ENCODE measurements at places on chromosomes 2 and 18.

- no peak for DNase-seq
These were observed 914.8 kb downstream of the DCDC2C start for GRCh38 chr2:4618141-4618540.

- no peak for DNase-seq
These were observed 106.1 kb upstream of the ALKAL2 start for GRCh38 chr2:393711-394696.

- no peak for DNase-seq
These were observed 196.3 kb upstream of the SIX3 start for GRCh38 chr2:44744961-44745892.

DNA sequence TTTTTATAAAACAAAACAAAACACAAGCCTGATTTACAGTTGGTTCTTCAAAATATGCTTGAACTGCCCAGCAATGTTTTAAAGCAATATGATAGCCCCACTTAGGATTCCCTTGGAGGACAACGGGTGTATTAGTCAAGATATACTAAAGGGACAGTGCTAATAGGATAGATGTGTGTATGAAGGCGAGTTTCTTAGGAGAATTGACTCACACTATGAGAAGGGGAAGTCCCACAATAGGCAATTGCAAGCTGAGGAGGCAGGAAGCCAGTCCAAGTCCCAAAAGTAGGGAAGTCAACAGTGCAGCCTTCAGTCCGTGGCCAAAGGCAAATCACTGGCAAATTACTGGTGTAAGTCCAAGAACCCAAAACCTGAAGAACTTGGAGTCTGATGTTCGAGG lies 167.9 kb downstream of the CBLN2 start:
- no peak for DNase-seq

DNA sequence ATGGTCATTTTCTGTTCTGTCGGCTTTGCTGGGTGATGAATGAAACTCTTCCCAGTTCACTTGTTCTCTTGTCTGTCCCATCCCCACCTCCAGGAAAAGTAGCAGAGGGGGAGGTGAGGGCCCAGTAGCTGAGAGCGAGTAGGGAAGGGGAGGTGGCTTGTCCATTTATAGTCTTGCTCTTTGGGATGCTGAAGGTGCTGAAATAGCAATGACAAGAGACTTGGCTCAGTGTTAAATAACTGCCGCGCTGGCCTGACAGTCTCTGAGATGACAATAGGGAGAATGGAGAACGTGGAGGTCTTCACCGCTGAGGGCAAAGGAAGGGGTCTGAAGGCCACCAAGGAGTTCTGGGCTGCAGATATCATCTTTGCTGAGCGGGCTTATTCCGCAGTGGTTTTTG lies at the start of gene SMYD1:
TSS of gene SMYD1 (plus strand) at position 228 of the 400 bp plus-strand sequence. CDS start at position 268, 40 bp downstream.
- DNase-seq = no peak

DNA sequence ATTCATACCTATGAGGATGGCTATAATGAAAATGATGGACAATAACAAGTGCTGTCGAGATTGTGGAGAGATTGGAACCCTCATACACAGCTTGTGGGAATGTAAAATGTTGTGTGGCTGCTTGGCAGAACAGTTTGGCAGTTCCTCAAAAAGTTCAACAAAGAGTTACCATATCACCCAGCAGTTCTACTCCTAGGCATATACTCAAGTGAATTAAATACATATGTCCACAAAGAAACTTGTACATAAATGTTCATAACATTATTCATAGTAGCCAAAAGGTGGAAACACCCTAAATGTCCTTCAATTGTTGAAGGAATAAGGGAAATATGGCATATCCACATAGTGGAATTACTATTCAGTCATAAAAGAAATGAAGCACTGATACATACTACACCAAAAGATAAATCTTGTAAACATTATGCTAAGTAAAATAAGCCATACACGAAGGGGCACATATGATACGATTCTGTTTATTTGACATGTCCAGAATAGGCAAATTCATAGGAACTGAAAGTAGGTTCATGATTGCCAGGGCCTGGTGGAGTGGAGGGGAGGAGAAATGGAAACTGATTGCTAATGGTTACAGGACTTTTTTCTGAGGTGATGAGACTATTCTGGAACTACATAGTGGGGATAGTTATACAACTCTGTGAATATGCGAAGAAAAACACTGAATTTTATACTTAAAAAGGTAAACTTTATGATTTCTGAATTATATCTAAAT lies 92.1 kb downstream of the ADAM23 start:
- DNase-seq = no peak

- no peak for DNase-seq
These were observed 8.3 kb upstream of the KLF11 start for GRCh38 chr2:10035053-10035422.

- DNase-seq = no peak
These were observed 635.0 kb upstream of the FANCL start for GRCh38 chr2:58876126-58876525.

GRCh38 chr18:69365658-69366057 lies 35.0 kb upstream of the DOK6 start:
- no peak for DNase-seq

- DNase-seq = no peak
These were observed 5.2 kb upstream of the EN1 start for GRCh38 chr2:118852605-118853128.

DNA sequence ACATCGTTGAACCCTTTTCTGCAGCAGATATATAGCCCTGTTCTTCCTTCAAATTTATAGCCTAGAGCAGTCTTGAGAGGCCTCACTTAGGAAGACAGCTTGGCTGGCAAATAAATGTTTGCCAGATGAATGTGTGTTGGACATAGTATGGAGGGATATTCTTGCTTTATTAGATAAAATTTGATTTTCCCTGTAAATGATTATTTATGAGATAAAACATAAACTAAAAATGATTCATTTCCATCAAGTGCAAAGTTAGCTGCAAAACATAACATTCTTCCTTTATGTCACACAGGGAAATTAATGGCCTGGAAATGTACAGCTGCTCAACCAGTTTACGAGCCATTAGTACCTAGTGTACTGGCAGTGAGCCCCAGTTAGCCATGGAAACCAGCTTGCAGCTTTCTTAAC lies 82.5 kb downstream of the LIMS1 start:
- DNase-seq = no peak

GRCh38 chr2:7765236-7765635 lies 848.0 kb downstream of the RNF144A start:
- no peak for DNase-seq

GRCh38 chr18:34590503-34590902 lies 119.6 kb upstream of the DTNA start:
- DNase-seq = no peak

DNA sequence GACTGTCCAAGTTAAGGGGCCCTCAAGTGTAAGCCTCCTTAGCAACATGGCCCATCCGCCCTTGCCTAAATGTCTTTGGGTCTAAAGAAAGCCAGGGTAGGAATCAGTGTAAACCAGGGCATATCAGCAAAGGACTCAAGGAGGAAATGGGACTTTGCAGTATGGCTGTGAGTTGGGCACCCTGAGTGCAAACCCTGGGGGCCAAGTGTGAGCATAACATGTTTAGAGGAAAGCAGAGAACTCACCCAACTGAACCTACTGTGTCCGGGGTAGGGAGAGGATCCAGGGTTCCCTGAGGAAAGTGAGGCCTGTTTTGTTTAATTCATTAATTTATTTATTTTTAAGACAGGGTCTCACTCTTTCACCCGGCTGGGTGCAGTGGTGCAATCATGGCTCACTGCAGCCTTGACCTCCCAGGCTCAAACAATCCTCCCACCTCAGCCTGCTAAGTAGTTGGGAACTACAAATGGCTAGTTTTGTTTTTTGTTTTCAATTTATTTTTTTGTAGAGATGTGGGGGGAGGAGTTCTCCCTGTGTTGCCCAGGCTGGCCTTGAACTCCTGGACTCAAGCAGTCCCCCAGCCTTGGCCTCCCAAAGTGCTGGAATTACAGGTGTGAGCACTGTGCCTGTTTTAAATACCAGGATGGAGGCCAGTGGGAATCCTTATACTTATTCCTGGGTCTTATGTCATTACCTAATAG lies 51.0 kb upstream of the ACTR3 start:
- no peak for DNase-seq

DNA sequence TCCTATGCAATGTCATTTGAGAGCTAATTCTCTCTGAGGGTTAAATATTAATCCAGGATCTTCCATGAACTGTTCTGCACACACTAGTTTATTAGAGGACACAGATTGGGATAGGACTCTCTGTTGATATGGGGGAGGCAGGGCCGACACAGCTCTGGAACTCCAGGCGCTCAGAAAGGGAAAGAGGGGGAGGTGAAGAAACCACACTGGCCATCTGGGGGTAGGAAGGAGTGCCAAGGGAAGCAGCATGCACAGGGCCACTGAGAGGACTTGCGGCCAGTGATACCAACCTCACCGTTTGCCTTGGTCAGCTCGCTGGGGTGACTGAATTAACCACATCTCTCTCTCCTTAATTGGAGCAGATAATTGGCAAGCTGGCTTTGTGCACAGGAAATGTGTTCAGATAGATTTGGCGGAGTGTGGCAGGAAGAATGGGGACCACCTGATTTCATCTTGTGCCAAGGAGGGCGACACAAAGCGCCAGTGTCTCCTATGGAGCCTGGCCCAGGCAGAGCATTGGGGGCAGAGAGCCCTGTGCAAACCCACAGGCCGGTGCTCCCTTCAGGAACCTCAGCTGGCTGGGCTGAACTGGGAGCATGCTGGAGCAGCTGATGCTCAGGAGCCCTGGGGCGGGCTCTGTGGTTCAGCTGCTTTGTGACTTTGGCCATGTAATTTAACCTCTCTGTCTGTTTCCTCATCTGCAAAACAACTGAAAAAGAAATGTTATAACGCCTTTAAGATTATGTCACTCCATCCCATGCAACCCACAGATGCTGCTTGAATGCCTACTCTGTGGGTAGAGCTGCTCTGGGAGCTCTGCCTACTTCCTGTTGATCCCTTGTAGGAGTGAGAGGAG lies 114.7 kb upstream of the STON1 start:
- DNase-seq = no peak

GRCh38 chr2:151113318-151113717 lies 148.3 kb downstream of the RBM43 start:
- no peak for DNase-seq

DNA sequence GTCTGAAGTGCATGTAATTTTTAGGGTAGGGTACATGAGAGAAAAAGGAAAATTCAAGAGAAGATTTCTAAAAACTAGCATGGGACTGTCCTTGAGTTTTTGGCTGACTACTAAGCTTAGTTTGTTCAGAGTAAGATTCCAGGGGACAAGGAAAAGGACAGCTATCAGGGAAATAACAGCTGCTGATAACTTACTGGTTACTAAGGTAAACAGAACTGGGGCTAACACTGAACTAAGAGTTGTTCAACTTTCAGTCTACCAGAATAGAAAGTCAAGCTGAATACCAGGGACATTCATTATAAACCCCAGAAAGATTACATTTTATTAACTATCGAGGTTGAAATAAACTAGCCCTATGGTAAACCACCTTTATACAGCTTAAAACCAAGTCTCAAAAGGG lies 261.8 kb upstream of the CYRIA start:
- DNase-seq = no peak

DNA sequence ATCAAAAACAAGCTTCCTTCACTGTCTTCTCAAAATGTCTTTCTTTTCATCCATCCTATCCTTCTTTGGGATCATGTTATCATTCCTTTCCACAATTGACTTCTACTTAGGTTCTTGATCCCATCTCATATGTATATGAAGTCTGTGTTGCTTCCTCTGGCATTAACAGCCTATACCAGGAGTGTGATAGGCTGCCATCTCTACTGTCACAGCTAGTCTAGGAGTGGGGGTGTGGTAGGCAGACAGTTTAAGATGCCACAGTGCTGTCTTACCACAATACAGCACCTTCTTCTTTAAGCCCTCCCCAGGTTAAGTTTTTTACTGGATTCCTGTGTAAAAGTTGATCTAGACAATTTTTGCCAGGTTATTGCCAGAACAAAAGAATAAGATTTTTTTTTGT lies 3.7 kb upstream of the HTR2B start:
- DNase-seq = no peak

DNA sequence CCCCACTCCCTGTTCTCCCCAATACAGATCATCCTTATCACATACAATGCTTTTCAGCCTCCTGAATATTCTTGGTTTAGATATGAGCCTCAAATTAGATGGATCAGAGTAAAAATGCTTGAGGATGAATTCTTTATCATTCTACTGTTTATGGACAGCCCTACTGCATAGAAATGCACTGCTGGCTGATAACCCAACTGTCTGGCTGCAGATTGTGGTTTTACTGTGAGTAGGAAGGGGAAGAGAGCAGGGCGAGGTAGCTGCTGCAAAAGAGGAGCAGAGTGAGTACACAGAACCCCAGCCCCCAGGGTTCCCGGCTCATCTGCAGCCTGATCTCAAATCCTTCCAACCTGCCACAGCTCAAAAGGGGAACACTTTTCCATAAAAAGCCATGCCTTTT lies 29.4 kb upstream of the NCOA1 start:
- DNase-seq = no peak

DNA sequence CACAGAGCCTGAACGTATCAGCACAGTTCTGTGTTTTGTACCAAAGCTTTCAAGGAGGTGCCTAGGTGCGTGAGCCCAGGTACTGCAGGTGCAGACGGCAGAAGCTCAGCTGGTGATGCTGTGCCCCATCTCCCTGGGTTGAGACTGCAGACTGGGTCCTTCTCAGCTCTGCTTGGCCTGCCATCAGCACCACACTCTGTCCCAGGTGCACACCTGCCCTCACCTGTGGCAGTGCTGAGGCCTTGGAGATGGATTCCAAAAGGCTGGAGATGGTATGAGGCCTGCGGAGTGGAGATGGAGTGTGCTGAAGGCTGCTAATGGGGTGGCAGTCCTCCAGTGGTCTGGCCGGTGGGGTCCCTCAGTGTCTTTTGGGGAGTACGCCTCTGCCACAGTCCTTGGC lies 9.3 kb downstream of the LDLRAD4 start:
- no peak for DNase-seq

Measured in right renal pelvis (tissue), 4 donors.